ACHN (cell line): ENCODE measurements at places on chromosomes 4 and X.

DNA sequence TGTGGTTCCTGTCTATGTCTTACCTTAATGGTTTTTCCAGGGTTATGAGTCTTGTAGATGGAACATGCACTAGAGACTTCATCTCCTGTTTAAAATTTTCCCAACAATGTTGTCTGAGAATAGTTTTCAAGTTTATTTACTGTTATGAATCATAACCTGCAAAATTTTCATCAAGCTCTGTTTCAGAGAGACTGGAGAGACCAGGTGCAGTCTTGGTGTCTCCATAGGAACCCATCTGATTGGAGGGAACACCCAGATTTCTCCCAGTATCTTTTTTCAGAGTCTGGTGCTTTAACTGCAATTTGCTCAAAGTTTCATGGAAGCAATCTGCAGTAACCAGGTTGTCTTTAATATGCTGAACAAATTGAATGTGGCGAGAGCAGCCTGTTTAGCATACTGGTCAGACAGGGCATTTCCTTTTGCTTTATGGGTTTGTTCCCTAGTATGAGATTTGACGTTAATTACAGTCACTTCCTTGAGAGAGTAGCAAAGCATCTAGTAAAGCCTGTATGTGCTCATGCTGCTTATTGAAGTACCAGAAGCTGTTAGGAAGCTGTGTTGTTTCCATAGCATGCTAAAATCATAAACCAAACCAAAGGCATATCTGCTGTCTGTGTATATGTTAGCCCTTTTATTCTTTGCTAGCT is 18.8 kb upstream of the VSIG1 start:
- DNase-seq = no peak

DNA sequence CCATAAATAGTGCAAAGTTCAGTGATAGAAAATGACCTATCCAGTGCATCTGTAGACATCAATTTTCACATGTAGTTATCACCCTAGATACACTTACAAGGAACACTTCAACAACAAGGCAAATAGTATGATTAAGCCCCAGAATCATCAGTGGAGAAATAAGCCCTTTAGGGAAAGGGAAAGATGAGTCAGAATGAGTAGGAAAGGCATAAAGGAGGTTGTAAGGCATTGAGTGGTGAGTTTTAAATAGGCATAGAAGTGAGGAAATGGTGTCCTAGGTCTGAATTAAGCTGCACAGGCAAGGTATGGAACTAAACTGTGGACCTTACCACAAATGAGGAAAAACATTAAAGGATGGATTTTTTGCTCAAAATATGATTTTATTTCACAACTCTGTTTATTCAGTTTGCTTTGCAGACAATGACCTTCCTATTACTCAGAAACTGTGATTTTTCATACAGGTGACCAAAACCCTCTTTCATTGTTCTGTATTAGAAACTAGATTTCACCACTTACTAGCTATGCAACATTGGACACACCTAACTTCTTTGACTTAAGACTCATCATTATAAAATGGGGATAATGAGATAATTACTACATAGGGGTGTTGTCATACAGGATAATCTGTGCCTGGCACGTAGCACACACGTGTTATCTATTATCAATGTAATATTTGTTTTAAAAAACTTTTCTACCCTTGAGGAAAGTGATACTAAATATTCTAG is 57.0 kb upstream of the MAP9 start:
- no peak for DNase-seq

- no peak for DNase-seq
Observed at GRCh38 chr4:96263291-96263690, 423.4 kb downstream of the PDHA2 start.

DNA sequence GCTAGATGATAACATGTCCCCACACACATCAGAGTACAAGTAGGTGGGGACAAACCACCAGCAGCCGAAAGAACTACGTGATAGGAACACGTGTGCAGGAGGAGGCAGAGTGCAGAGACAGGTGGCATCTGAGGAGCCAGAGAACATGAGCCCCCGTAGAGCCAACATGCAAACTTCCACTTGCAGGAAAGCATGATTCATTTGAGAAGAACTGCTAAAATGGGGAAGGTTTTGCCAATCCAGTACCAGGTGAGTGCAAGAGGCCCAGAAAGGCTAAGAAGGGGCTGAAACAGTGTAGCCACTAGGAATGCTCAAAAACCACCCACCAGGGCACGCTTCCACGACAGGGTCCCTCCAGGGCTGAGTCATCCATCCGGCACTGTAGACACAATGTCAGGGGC is 149.8 kb upstream of the TENM3 start:
- DNase-seq = no peak

DNA sequence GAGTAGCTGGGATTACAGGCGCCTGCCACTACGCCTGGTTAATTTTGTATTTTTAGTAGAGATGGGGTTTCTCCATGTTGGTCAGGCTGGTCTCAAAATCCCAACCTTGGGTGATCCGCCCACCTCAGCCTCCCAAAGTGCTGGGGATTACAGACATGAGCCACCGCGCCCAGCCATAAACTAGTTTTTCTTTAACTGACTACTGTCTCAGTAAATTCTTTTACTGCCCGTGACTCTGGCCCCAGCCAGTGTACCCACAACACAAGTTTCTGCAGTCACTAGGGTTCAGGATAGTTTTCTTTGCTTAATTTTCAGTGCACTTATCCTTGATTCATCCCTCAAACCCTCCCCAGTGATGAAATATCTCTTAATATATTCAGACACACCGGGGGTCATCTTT is 8.3 kb downstream of the SHROOM2 start:
- DNase-seq = no peak

DNA sequence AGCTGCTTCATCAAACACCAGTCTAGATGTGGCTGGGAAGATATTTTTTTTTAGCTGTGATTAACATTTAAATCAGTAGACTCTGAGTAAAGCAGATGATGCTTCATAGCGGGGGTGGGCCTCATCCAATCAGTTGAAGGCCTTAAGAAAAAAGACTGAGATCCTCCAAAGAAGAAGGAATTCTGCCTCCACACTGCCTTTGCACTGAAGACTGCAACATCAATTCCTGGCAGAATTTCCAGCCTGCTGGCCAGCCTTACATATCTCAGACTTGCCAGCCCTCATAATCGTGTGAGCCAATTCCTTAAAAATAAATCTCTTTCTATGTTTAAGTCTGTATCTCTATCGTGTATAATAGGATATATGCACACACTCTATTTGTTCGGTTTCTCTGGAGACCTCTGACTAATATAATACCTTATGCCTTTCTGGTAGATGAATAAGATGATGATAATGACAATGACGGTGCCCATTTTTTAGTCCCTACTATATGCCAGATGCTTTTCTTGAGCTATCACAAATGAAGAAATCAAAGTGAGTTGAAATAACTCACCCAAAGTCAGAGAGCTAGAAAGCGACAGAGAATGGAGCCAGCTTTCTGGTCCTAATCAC is 66.1 kb upstream of the SOD3 start:
- no peak for DNase-seq

GRCh38 chrX:67759018-67759417 is 215.2 kb downstream of the AR start:
- no peak for DNase-seq

DNA sequence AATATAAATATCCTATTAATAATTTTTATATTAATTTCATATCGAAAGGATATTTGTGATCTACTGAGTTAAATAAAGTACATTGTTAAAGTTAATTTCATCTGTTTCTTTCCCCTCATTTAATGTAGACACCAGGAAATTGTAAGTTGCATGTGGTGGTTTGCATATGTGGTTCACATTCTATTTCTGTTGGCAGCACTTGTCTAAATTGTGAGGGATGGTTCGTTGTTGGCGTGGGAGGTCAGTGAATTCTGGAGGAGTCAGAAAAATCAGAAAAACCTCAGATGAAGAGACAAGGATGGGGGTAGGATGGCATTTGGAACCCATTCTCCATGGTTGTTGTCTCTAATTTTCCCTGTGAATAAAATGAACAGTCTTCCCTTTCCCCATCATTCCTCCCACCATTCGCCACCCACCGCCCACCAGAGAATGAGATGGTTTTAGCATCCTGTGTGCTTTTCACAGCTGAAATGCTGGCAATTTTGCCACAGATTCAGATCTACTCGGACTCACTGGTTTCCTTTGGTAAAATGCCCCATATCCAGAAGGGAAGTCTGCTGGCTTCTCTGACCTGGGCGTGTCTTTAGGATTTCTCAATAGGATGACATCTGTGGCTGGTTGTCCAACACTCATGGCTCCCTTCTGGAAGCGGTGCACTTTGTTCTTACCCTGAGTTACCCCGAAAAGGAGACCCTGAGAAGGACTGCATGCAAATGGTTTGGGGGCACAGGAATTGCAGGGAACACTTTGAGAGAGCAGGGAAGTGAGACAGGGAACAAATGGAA is 52.3 kb downstream of the LGI2 start:
- no peak for DNase-seq

DNA sequence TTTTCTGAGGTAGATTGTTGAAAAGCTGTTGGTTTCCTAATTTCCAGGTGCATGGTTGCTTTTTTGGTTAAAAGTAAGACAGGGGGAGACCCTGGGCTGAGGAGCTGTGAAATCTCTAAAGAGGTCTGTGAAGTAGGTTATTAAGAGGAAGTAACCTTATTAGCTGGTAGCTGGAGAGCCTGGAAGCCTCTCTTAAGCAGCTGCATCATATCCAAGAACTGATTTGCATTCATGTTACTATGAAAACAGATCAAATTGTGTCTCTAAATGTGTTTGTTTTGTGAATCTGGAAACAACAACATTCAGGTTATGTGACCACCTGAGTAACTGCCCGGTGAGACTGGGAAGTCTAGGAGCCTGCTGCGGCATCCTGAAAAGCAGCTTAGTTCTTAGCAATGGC is 54.1 kb downstream of the ARHGAP10 start:
- DNase-seq = no peak

DNA sequence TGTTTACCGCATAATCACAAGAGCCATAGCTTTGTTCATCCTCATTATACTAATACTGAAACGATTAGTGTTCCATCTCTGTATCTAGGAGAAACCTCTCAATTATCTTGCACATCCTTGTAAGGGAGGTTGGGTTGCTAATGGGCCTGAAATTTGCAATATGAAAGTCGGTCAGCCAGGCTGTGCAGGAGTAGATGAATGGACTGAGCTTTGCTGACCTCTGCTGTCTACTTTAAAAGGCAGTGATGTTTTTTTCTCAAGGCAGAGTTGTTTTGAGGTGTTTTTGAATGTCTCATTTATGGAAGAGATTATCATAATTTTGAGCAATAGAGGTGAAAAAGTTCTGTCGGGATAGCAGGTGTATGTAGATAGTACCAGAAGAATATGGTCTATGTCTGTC is 47.9 kb upstream of the LINC00632 start:
- no peak for DNase-seq

- peak; percentile 89 for DNase-seq
Observed at GRCh38 chrX:66638591-66639500, at the start of gene EDA2R. TSS of gene EDA2R (minus strand) at chrX:66639078. CDS start at chrX:66616020, 23,058 bp downstream.

DNA sequence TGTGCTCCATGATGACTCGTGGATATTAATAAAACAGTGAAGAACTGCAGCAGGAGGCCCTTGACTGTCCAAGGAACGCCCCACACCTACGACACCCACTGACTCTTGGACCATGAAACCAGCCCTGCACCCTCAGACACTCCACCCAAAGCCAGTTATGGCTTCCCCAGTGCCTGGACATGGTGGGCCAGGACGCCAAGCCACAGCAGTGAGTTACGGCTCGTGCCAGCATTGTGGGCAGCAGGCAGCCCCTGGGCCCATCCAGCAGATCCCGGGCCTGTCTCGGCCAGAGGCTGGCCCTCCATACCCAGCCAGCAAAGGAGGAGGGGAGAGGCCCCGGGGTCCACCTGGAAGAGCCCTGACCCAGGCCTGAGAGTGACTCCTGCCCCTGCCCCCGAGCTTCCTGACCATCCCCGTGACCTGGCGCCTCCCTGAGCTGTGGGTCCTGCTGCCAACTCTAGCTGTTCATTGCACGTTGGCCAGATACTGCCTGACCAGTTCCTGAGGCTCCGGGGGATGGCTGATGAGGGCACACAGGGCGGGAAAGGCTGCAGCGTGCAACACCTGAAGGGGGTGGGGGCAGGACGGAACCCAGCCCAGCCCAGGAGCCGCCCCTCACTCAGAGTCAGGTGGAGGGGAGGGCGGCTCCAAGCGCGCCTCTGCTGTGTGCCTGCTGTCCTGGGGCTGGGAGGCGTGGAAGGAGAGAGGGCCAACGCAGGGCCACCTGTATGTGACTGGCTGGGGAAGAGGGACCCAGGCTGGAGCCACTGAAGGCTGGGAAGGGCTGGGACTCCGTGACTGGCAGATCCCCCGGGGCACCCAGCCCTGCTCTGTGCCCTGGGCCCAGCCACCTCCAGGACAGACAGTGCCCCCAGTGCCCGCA is 739 bp downstream of the SLC49A3 start:
- DNase-seq = peak; percentile 22

- DNase-seq = no peak
Observed at GRCh38 chrX:150217609-150218008, 145.5 kb upstream of the MAMLD1 start.

- no peak for DNase-seq
Observed at GRCh38 chrX:51608766-51609165, 9.9 kb downstream of the CENPVL3 start.

DNA sequence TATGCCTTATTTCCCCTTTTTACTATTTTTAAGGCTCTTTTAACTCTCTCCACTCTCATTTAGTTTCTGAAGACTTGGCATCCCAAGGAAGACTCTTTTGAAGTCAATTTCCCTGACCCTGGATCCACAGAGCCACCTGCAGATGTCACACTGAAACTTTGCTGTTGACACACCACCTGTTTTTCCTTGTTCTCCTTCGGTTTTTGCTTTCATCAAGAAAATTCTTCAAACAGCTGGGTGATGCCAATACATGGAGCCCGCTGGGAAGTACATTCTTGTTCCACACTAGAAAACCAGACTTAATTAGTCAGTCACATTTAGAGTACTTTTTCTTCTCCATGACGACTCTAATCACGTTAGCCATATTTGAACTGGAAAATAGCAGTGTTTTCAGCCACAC is 293.9 kb downstream of the PDGFC start:
- no peak for DNase-seq

DNA sequence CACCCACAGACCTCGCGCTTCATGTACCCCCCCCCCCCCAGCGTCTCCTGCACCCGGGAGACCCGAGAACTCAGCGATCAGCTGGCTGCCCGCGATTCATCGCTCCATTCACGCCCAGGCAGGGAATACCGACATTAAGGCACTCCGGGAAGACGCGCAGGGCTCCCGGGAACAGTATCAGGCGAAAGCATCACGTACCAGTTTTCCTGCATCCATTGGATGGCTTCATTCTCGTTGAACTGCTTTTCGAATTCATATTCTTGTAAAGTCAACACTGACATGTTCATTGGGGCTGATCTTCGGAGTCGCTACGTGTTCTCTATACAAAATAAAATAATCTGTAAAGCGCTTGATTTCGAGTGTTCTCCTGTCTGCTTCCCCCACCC is 373 bp downstream of the ELOVL6 start:
- peak; percentile 25 for DNase-seq

DNA sequence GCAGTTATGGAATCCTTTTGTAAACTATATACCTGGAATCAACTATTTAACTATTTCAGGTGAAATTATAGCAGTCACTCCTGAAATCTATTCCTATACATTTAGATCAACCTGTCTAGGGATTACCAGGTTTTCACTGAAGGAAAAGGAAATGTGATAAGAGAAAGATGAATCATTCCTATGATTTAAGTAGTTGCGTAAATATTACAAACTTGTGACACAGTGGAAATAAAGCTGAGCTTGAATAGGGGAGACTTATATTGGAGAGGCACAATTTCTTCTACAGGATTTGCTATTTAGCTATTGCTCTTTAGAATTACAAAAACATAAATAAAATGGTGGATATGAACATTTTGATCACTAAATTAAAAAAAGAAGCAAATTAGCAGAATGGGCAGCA is 284.1 kb upstream of the EPHA5 start:
- no peak for DNase-seq

- peak; percentile 87 for DNase-seq
Observed at GRCh38 chr4:1323635-1324442, 23.2 kb upstream of the UVSSA start.
